ENCODE measurements at places on chromosomes 2 and 18. TPM values are rescaled to one million over a fixed set of nuclear protein-coding genes. Genes with fewer than 3 reads are reported as not detected.

The COL3A1 gene
- not detected for total RNA-seq

The KCNJ3 gene
- not detected for total RNA-seq

The HS6ST1 gene
- total RNA-seq, result 5.9 TPM

The ABCG5 gene
- total RNA-seq, result not detected

The SLC40A1 gene
- not detected for total RNA-seq

The RAX gene
- not detected for total RNA-seq

The EHD3 gene
- 200 TPM for total RNA-seq

- peaks cover 9% of the 10 kb centered on the region for H3K4me1 ChIP-seq
- no peak overlapping the region for H3K27ac ChIP-seq
- DNase-seq, result no peak
- no peak overlapping the region for H3K4me3 ChIP-seq
Observed at GRCh38 chr2:143289025-143289424, 159.8 kb downstream of the ARHGAP15 start.

- H3K36me3 ChIP-seq, result no peaks in the 10 kb centered on the region
- peak; percentile 36 for DNase-seq
- H3K27ac ChIP-seq, result no peak overlapping the region
- H3K27me3 ChIP-seq, result no peaks in the 10 kb centered on the region
- H3K4me1 ChIP-seq, result peaks cover 4% of the 10 kb centered on the region
- H3K4me3 ChIP-seq, result no peak overlapping the region
Observed at GRCh38 chr2:239878686-239879085, 146.5 kb downstream of the NDUFA10 start.

GRCh38 chr2:161975062-161975812, 98.8 kb downstream of the DPP4 start:
- no peak overlapping the region for H3K4me3 ChIP-seq
- H3K4me1 ChIP-seq, result no peaks in the 10 kb centered on the region
- no peak for DNase-seq
- no peak overlapping the region for H3K27ac ChIP-seq

DNA sequence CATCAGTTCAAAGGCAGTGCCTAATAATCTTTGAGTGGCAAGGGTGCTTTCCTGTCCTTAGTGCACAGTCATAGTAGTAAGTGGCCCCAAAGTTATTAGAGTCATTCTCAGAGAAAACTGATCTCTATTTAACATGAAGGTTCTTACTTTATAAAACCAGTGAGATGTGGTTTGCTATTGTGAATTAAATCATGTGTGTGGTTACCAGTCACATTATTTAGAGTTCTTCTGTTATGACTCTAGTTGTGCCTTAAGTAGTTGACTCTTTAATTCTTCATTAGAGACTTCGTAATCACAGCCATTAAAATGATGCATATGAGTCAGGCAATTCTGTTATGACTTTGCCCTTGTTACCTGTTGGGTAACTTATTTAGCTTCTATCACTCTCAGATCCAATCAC, 1392.9 kb upstream of the ACVR2A start:
- H3K4me1 ChIP-seq, result no peaks in the 10 kb centered on the region
- H3K27me3 ChIP-seq, result no peaks in the 10 kb centered on the region
- H3K4me3 ChIP-seq, result no peak overlapping the region
- no peak for DNase-seq

- H3K27ac ChIP-seq, result peak overlapping the region; percentile 97
- peak overlapping the region; percentile 50 for H3K4me3 ChIP-seq
- H3K4me1 ChIP-seq, result peaks cover 44% of the 10 kb centered on the region
- H3K27me3 ChIP-seq, result no peaks in the 10 kb centered on the region
Observed at GRCh38 chr2:196242131-196242620, 70.8 kb upstream of the STK17B start.

DNA sequence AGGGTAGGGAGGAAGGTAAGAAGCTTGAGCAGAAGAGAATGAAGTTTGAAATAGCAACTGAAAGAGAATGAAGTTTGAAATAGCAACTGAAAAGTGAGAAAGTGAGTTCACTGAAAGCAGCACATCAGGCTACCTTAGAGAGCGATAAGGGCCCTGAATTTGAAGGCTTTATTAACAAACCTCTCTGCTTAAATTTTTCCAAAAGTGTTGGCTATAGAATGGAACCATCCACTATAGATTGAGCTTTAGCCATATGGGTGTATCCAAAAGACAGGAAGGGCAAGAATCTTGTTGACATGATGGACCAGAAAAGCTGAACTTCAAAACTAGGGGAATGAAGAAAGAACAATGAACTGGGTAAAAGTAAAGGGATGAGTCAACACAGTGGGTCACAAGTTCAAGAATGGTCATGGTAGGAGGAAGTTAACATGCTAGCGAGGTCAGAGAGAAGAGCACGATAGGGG, 122.5 kb downstream of the ASXL3 start:
- DNase-seq, result no peak
- no peaks in the 10 kb centered on the region for H3K4me1 ChIP-seq
- no peak overlapping the region for H3K27ac ChIP-seq
- H3K36me3 ChIP-seq, result no peaks in the 10 kb centered on the region

- no peak overlapping the region for H3K4me3 ChIP-seq
- H3K4me1 ChIP-seq, result no peaks in the 10 kb centered on the region
- H3K27ac ChIP-seq, result no peak overlapping the region
- no peak for DNase-seq
- peaks cover 3% of the 10 kb centered on the region for H3K36me3 ChIP-seq
Observed at GRCh38 chr18:31773774-31774476, 13.2 kb upstream of the SLC25A52 start.

GRCh38 chr2:241132538-241133435, 16.5 kb downstream of the PASK start:
- H3K4me1 ChIP-seq, result no peaks in the 10 kb centered on the region
- no peak overlapping the region for H3K4me3 ChIP-seq
- no peaks in the 10 kb centered on the region for H3K36me3 ChIP-seq
- DNase-seq, result no peak

DNA sequence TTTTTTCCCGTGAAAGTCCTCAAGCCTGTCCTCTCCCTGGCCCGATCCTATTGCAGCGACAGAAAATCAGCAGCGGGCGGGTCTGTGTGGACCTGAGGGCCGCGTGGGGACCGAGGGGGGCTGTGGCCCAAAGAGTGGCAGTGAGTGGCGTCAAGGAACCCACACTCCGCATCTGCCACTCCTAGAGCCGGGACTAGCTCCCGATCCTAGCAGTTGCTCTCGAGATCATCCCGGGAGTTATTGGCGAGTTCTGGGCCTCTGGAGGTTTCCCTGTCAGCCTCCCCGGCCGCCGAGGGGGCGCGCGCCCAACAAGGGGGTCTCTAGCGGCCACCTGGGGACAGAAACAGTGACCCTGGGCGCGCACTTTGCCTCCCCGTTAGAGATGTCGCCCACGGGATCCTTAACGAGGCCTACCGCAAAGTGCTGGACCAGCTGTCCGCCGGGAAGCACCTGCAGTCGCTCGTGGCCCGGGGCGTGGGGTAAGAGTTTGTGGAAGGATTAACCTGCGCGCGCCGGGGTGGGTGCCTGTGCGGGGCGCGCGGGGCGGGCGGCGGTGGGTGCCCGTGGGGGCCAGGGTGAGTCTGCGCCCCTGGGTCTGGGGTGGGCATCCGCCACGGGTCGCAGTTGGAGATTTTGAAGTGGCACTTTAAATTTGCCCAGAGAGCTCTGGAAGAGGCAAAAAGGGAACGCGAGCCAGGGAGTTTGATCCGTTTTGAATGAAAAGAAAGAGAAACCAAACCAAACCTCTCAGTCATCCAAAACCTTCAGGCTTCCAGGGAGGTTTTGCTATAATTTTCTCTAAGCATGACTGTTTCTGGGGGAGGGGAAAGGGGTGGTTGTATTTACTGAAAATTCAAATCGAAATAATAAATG, 3.5 kb downstream of the ADCYAP1 start:
- no peaks in the 10 kb centered on the region for H3K27me3 ChIP-seq
- DNase-seq, result no peak
- no peak overlapping the region for H3K27ac ChIP-seq
- no peaks in the 10 kb centered on the region for H3K4me1 ChIP-seq
- H3K4me3 ChIP-seq, result no peak overlapping the region

- DNase-seq, result no peak
- no peak overlapping the region for H3K27ac ChIP-seq
- H3K4me3 ChIP-seq, result no peak overlapping the region
- no peaks in the 10 kb centered on the region for H3K36me3 ChIP-seq
- no peaks in the 10 kb centered on the region for H3K4me1 ChIP-seq
- no peaks in the 10 kb centered on the region for H3K27me3 ChIP-seq
Observed at GRCh38 chr2:102235042-102235473, 48.2 kb downstream of the IL1RL2 start.

- H3K4me3 ChIP-seq, result no peak overlapping the region
- no peaks in the 10 kb centered on the region for H3K36me3 ChIP-seq
- no peaks in the 10 kb centered on the region for H3K27me3 ChIP-seq
- H3K27ac ChIP-seq, result no peak overlapping the region
- no peak for DNase-seq
- H3K4me1 ChIP-seq, result no peaks in the 10 kb centered on the region
Observed at GRCh38 chr2:106138543-106139237, 55.4 kb downstream of the UXS1 start.

DNA sequence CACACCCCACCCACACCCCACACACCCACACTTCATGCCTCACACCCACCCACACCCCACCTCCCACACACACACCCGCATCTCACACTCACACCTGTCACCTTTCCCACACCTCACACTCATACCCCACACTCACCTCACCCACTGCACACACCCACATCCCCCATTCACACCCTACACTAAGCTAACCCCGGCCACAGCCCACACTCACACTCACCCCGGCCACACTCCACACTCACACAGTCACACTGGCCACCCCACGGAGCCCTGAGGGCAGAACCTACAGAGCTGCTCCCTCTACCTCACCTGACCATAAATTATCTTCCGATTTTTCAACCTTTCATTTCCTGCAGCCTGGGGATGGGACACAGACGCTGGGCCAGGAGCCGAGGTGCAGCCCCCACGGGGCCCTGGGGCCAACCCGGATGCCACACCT, 241.3 kb downstream of the HDAC4 start:
- no peak overlapping the region for H3K4me3 ChIP-seq
- no peak for DNase-seq
- H3K4me1 ChIP-seq, result no peaks in the 10 kb centered on the region
- H3K36me3 ChIP-seq, result no peaks in the 10 kb centered on the region
- H3K27me3 ChIP-seq, result no peaks in the 10 kb centered on the region

DNA sequence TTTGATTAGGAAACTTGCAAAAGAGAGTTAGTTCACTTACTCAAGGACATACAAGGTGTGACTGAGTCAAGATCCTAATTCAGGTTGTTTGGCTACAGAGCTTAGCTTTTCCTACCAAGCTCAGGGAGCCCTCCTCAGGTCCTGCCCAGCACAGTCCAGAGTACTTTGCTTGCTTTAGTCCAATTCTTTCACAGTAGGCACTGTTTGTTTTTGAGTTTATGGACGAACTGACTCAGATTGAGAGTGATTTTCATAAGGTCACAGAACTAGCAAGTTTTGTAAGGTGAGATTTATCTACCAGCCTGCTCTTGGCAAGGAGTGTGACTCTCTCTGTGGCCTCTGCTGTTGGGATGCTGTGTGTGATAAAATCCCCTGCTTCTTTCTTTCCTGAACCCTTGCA, 310.5 kb downstream of the PTPRM start:
- no peak overlapping the region for H3K27ac ChIP-seq
- DNase-seq, result no peak

- H3K4me1 ChIP-seq, result no peaks in the 10 kb centered on the region
- no peaks in the 10 kb centered on the region for H3K36me3 ChIP-seq
- no peak overlapping the region for H3K27ac ChIP-seq
- H3K4me3 ChIP-seq, result no peak overlapping the region
- H3K27me3 ChIP-seq, result no peaks in the 10 kb centered on the region
Observed at GRCh38 chr2:190138032-190138431, 75.5 kb upstream of the MSTN start.

DNA sequence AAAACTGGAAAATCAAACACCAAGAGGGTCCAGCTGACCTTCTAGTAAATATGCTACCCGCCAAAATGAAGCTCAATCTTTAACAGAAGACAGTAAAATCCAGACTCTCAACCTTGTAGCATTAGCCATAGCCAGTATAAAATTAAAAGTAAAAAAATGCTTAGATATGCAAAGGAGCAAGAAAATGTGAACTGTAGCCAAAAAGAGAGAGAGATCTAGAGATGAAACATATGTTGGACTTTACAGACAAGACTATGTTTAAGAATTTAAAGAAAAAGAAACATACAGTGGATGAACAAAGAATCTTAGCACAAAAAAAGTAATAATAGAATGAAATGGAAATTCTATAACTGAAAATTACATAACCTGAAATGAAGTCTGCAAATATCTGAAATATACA, 344.5 kb downstream of the LRATD1 start:
- DNase-seq, result no peak
- no peak overlapping the region for H3K27ac ChIP-seq
- H3K4me3 ChIP-seq, result no peak overlapping the region
- no peaks in the 10 kb centered on the region for H3K27me3 ChIP-seq

- H3K27me3 ChIP-seq, result no peaks in the 10 kb centered on the region
- no peak overlapping the region for H3K4me3 ChIP-seq
- no peak for DNase-seq
- no peaks in the 10 kb centered on the region for H3K4me1 ChIP-seq
Observed at GRCh38 chr2:179963626-179964025, 43.5 kb downstream of the CWC22 start.

DNA sequence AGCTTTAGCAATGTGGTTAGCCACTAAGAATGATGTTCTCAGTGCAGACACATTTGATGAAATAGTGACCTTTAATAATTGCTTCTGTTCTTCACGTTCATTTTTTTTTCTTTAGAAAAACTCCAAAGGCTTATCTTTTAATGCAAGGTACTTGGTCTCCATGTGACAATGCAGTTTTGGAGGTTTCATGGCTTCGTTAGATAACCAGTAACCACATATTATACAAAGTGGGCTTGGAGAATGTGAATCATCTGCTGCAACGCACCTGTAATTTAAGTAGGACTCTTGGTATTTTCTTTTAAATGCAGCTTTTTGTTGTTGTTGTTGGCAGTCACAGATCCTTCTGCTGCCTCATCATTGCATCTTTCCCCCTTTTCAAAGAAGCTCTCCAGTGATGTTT, 1606.3 kb downstream of the SUCLG1 start:
- H3K27ac ChIP-seq, result no peak overlapping the region
- no peaks in the 10 kb centered on the region for H3K27me3 ChIP-seq
- H3K4me3 ChIP-seq, result no peak overlapping the region
- DNase-seq, result no peak
- H3K36me3 ChIP-seq, result no peaks in the 10 kb centered on the region

- H3K27me3 ChIP-seq, result no peaks in the 10 kb centered on the region
- no peaks in the 10 kb centered on the region for H3K36me3 ChIP-seq
- no peak overlapping the region for H3K4me3 ChIP-seq
- no peak for DNase-seq
Observed at GRCh38 chr2:213733893-213734292, 449.6 kb downstream of the SPAG16 start.

DNA sequence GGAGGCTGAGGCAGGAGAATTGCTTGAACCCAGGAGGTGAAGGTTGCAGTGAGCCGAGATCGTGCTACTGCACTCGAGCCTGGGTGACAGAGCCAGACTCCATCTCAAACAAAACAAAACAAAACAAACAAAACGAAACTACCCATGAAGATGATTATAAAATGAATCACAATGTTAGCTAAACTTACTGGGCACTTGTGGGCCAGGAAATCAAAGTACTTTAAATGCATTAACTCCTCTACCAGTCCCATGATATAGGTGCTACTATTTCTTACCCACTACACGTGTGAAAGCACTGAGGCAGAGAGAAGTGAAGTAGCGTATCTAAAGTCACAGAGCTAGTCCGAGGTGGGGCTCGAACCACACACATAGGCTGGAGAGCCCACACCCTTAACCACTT, 53.6 kb downstream of the POLE4 start:
- DNase-seq, result no peak
- H3K27me3 ChIP-seq, result no peaks in the 10 kb centered on the region
- H3K4me3 ChIP-seq, result no peak overlapping the region
- H3K4me1 ChIP-seq, result no peaks in the 10 kb centered on the region
- no peaks in the 10 kb centered on the region for H3K36me3 ChIP-seq
- no peak overlapping the region for H3K27ac ChIP-seq

Data from Karpas-422 (cell line).